ENCODE measurements at places on chromosomes 2 and 18. TPM values are rescaled to one million over a fixed set of nuclear protein-coding genes. Genes with fewer than 3 reads are reported as not detected.

C2orf74 gene
- 2.3 TPM for total RNA-seq

KIAA2012 gene
- not detected for total RNA-seq

ANKRD29 gene
- total RNA-seq: 0.90 TPM

RBKS gene
- total RNA-seq: 1.8 TPM

EN1 gene
- total RNA-seq: not detected

MATN3 gene
- total RNA-seq: 0.49 TPM

FOXD4L1 gene
- total RNA-seq: not detected

GPAT2 gene
- total RNA-seq: 8.5 TPM

C2orf78 gene
- not detected for total RNA-seq

KCNS3 gene
- total RNA-seq: 7.6 TPM

IL1F10 gene
- not detected for total RNA-seq

C2orf66 gene
- total RNA-seq: not detected

HS6ST1 gene
- 53.1 TPM for total RNA-seq

TPO gene
- total RNA-seq: not detected

TFPI gene
- 850 TPM for total RNA-seq

MYO5B gene
- total RNA-seq: not detected

FNDC4 gene
- 15.6 TPM for total RNA-seq

REG3G gene
- total RNA-seq: not detected

ITGA6 gene
- 4.2 TPM for total RNA-seq

CD207 gene
- not detected for total RNA-seq

PID1 gene
- total RNA-seq: 20.6 TPM

AQP12A gene
- total RNA-seq: not detected

ABCB11 gene
- 0.65 TPM for total RNA-seq

KLHL41 gene
- total RNA-seq: 0.36 TPM

CPO gene
- not detected for total RNA-seq

GALNT3 gene
- total RNA-seq: not detected
